ENCODE measurements at places on chromosomes 7 and 10.

GRCh38 chr7:34075523-34076370, 170.4 kb downstream of the BMPER start:
- DNase-seq: peak; percentile 30

DNA sequence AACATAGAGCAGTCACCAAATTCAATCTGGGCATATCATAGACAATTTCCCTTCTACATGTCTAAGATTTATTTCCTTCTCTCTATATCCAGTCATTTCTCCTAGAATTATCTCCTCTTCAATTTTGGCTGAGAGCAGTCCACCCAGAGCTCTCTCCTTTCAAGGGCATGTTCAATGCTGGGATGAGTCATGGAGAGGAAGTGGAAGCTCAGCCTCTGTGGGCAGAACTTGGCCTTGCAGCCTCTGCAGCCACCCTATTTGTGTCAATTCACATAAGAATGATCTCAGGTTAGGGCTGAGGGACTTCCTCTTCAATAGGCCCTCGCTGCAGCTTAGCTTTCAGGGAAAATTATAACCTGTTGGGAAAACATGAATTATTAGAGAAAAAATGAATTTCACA, 560.8 kb downstream of the POM121L12 start:
- DNase-seq: peak; percentile 13

DNA sequence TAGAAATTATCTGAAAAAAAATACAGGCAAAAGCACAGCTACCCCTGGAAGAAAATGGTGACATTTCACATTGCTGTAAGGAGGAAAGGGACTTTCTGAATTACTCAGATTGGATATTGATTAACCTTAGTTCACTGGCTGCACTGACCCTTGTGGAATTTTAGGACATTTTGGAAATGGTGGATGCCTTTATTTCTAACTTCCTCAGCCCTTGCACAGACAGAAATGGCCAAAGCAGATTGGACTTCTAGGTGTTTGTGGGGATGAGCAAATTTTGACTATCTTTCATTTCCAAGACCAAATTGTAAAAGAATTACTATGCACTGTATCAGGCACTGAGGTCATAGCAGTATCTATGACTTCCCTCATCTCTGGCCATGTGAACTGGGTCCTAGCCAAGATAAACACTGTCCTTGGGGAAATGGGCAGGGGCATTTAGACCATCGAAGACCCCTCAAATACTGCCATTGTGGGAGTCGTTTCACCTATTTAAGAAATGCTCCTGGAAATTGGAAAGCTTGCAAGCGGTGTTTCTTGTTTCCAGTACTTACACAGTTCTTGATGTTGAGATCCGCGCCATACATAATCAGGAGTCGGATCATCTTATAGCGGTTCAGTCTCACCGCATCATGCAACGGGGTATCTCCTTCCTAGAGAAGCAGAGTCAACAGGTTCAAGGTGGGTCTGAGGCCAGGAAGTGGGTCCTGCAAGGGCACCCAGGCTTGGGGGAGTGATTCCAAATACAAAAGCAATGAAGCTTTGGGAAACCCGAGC, 5.7 kb downstream of the ANKRD1 start:
- no peak for DNase-seq

- DNase-seq: peak; percentile 99
Measured at GRCh38 chr10:58856508-58857240, 319.8 kb upstream of the PHYHIPL start.

- DNase-seq: no peak
Measured at GRCh38 chr10:130171196-130171595, 35.0 kb downstream of the GLRX3 start.

GRCh38 chr7:21371360-21371759, 56.5 kb upstream of the SP4 start:
- no peak for DNase-seq

DNA sequence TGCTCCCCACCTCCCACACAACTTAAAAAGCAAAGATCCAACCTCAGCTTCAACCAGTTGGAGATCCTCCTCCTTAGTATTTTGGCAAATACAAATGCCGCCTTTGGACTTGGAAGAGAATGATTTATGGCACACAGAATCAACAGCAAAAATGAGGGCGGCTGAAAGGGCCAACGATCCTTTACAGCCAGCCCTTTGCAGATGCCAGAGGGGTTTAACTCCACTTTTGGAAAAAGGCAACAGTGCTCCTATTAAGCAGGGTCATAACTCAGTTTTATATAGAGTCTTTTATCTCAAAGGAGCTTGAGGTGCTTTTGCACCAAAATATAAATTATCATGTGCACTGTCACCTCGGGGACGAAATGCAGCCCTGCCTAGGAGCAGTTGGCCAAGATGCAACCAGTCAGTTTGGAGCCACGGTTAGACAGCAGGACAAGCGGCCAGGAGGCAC, 56.7 kb upstream of the JCAD start:
- no peak for DNase-seq

GRCh38 chr10:88920986-88921593, 31.5 kb downstream of the ACTA2 start:
- no peak for DNase-seq

DNA sequence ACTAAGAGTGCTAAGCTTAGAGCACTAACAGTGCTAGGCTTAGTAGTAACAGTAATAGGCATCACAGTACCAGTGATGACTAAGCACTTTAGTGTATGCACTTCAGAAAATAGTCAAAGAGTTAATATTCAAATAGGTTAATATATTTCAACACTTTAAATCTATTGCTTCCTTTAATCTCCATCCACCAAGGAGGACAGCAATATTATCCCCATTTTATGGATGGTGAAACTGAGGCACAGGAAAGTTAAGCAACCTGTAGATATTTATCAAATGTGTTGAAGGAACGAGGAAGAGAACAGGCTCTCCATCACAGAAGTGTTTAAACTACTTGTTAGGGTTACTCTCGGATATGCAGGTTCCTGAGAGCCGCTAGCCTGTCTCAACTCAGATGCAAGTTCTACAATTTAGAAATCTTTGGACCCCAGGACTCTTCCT, 165.5 kb downstream of the PRKAG2 start:
- DNase-seq: no peak

DNA sequence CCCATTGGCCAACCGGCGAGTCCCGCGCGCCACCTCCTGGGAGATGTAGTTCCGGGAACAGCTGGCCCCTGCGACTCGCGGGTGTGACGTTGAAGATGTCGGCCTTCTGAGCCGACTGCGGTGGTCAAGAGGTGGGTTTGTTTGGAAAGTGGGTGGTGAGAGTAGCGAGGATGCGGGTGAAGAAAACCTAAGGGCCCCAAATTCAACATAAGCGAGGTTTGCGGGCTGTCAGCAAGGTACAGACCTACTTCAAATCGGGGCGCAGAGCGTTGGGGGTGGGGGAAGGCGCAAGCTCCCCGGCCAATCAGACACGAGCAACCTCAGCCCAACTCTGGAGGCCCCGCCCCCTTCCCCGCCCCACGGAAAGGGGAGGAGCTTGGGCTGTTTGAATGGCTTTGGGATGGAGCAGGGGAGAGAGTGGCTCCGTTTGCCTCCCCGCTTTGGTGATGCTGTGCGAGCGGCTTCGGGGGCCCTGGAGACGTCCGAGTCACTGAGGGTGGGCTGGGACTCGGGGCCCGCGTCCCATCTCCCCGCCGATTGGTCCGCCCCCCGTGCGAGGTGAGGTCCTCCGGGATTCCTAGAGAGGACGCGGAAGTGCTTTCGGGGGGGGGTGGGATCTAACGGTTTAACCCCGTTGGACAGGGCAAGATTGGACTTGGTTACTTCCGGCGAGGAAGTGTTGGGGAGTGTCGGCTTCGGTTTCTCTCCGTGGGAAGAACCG, at the start of gene ZKSCAN5:
Gene ZKSCAN5, plus strand, starts transcription at position 60 of the 721 bp plus-strand sequence. CDS start 1,383 bp downstream, outside the sequence.
- peak; percentile 98 for DNase-seq

GRCh38 chr10:51685768-51686167, 13.6 kb downstream of the CSTF2T start:
- DNase-seq: no peak

DNA sequence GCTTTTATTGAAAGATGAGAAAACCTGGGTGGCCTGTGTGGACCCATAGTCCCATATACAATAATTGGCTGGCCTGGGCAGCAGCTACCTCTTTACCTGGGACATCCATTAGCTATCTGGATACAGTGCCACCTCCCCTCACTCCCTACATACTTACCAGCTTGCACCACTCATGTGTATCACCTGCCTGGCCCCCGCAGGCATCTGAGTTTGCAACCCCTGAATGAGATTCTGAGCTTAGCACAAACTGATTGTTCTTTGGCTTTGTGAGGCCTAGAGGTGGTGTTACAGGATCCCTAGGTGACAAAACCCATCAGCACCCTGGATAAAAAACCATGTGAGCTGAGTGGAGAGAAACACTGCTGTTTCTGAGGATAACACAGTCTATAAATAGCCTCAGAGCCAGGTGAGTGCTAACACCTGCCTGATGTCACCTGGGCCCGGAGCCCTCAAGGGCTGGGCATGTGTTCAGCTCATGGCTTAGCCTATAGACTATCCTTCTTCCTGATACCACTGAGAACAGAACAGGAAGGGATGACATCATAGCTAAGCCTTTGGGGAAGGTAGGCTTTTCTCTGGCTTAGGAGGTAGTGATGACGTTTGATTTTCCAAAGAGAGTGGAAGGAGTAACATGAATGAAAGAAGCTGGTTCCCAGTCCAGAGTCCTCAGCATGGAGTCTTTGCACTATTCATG, 2.6 kb upstream of the PPIF start:
- no peak for DNase-seq

GRCh38 chr7:22709857-22710256, 17.1 kb upstream of the IL6 start:
- DNase-seq: no peak

GRCh38 chr10:101848894-101849351, 5.3 kb upstream of the KCNIP2 start:
- no peak for DNase-seq

GRCh38 chr7:50869108-50869725, 86.5 kb upstream of the GRB10 start:
- peak; percentile 96 for DNase-seq

GRCh38 chr7:31099451-31100444, 47.6 kb downstream of the ADCYAP1R1 start:
- DNase-seq: no peak

GRCh38 chr10:58952162-58952601, 224.3 kb upstream of the PHYHIPL start:
- no peak for DNase-seq

DNA sequence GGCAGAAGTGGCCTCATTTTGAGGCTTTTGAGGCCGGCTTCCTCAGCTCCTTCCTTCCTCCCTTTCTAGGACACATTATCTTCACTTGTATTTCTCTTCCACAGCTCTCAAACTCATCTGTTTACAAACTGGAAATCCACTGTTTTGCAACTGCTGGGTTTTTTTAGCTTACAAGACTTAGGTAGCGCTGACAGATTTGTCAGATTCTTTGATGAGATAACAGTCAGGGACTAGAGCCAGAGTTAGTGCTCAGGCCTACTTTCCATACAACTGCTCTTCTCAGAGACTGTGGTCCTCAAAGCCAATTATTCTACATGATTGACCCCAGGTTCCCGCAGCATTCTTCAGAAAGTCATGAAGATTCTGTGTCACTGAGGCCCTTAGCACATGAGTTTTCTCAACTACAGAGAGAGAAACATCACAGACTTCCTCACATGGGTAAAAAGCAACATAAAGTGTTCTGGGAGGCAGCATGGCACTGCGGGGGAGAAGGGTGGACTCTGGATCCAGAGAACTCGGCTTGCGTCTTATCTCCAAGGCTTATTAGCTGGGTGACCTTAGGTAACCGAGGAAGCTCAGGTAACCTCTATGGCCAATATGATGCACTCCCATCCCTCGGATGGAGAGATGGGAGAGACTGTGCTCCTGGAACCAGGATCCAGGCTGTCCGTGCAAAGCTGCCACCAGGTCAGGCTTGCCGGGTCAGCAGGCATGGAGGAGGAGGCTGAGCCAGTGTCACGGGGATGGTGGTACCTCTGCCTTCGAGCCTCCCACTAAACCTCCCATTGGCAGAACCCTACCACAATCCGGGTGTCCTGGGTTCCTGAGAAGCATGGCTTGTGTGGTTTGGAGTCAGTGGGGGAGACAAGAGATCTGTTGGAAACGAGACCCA, 10.5 kb downstream of the DDC start:
- DNase-seq: no peak

DNA sequence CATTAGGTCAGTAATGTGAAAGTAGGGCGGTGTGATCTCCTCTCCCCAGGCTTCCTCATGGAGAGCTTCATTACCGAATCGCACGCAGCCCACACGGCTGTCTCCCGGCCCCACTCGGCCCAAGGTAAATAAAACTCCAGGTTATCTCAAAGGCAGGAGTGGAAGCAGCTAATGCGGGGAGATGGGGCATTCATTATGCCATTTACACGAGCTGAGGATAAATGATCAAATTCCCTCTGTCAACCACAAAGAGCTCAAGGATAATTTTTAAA, 93.5 kb downstream of the ADARB2 start:
- no peak for DNase-seq

- no peak for DNase-seq
Measured at GRCh38 chr10:68284062-68285001, 47.5 kb upstream of the HNRNPH3 start.

DNA sequence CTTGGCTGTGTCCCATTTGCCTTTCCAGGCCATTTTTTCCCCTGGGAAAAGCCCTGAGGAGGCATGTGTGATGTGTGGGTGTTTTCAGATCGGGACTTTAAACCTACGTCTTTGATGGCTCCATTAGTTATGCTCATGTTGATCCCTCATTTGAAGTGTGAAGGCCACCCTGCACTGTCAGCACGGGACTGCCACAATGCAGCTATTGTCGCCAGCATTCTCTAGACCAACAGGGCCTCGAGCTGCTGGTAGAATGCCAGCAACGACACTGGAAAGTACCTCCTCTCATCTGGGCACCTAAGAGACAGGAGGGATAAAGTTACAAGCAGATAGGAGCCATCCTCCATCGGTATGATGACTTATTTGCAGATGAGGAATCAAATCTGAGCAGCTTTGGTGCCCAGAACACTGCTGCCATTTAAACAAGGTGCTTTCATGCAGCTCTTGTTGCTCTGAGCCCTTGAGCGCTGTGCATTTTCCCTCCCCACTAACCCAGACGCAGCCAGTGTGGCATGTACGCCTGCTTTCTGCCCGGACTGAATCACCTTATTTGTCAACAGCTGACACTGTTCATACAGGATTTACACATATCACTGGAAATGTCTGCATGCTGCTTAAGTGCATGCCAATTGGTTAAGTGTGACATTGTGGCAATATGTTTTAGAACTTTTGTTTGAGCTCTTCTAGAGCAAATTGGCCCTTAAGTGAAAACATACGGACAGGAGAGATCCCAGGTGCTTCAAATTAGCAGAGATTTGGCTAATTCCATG, 175.0 kb upstream of the PITRM1 start:
- DNase-seq: no peak

Measured in fibroblast of skin of back (primary cell).